ENCODE measurements at places on chromosomes 5 and 9.

DNA sequence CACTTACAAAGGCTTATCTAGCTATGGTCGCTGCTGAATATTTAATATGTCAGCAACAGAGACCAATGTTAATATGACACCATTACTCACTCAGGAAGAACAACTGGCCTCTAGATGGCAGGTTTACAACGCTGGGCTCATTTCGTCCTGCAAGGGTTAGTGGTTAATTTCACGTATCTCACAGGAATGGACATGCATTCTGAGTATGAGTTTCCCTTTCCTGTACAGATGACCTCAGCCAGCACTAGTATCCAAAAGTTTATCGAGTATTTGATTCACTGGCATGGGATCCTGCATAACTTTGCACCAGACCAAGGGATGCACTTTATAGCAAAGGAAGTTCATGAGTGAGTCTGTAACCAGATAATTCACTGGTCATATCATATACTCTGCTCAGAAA is 8.7 kb upstream of the TRPC7 start:
- DNase-seq, result peak; percentile 72

- no peak for DNase-seq
These were observed 10.0 kb upstream of the RALGPS1 start for GRCh38 chr9:126904586-126904985.

- DNase-seq, result peak; percentile 2
These were observed 26.2 kb upstream of the WDR41 start for GRCh38 chr5:77518304-77518703.

GRCh38 chr9:89437772-89438171 is 60.1 kb downstream of the SEMA4D start:
- no peak for DNase-seq

- no peak for DNase-seq
These were observed 7.6 kb upstream of the KCNV2 start for GRCh38 chr9:2709645-2710101.

DNA sequence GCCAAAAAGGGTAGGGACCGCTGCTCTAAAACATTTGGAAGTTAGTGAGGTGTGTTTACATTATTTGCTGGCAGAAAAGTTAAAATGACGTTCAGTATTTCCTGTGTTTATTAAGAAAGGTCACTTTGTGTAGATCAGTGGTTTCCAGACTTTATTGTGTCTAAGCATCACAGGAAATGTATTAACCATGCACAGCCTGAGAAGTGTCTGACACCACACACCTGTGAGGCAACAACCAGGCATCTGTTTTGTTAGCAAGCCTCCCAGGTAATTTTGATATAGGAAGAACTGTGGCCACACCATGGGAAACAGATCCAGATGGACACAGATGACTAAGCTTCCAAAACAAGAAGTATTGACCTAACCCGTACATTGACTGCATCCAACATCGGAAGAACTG is 12.0 kb downstream of the TTC1 start:
- DNase-seq, result peak; percentile 78

DNA sequence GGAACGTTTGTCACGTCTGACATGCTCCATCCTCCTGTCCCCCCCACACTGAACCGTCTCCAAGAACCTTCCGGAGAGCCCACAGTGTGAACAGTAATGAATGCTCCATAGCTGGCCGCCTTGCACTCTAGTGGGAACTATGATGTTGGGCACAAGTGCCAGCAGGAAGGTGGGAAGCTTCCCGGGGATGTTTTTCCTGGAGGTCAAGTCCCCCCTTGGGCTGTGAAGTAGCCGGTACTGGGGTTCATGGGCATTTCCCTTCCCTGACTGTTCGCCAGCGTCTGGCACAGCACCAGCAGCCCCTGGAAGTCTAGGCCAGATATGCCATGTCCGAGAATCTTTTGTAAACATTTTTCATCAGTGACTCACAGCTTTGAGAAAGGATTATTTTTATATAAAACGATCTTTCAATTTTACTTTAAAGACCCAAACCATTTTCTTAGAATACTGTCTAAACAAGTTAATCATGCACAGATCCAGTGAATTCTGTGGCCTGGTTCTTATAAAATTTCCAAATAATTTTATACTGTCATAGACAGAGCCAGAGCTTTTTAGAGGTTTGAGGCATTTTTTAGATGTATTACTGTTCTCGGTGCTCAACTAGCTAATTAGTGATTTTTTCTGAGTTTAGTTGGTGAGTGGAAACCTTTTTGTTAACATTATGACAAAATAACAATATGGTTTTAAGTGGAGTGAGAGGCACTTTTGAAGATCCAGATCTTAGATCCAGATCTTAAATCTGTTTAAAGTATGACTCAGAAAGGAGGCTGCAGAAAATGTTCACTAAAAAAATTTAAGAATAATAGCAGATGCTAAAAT is 11.6 kb downstream of the ABL1 start:
- peak; percentile 93 for DNase-seq

DNA sequence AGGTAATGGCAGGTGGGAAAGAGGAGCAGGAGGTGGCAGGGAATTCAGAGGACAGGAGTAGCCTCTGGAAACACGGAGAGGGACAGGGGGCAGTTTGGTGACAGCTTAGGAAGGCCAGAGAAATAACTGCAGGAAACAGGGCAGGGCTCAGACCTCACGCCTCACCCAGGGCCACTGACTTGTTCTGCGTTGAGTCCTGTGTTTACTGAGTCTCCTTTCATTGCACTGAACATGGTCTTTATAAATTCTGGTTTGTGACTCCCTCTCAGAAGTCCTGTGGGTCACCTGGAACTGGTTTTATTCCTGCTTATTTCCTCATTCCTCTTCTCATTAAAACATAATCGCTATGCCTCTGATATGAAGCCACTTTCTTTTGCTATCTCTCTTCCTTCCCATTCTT is 55.2 kb upstream of the ZNF622 start:
- DNase-seq, result no peak

DNA sequence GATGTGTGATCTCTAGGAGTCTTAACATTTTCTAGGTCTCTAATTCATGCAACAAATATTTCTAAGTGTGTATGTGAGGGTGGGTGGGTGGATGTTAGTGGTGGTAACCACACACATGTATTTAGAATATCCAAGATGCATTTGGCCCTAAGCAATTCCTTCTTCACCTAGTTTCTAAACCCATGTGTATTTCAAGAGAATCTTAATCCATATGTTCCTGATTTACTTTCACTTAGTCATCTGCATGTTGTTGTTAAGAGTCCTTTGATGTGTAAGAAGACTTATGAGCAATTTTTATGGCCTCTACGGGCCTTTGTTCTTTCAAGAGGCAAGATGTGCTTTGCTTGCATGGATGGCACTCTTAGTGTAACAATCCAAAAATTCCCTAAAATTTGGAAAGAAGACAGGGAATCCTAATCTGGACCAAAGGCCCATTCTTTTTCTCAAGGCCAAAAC is 282.6 kb downstream of the SPATA31D1 start:
- DNase-seq, result no peak

DNA sequence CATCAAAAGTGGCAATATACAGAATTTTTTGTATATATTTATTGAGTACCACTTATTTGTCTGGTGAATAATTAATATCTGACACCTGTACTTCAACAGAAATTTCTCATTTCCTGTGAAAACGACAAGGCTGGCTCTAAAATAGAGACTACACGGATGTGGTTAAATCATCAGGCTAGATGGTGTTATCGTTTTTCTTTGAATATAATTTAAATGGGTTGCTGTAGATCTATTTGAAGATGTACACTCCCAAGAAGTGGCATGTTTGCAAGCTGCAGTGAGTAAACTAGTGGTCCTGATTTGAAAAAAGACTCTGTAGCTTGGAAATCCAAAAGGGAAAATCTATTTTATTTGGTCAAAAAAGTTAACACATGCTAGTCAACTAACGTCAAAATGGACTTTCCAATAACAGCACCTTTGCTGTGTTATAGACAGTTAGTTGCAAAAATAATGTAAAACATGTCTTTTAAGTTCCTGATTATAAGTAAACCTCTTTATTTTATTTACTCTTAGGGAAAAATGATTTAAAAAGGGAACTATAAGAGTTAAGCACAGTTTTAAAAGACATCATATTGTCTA is 13.8 kb downstream of the ST8SIA4 start:
- no peak for DNase-seq

GRCh38 chr9:35923927-35924763 is 14.9 kb downstream of the SPAAR start:
- no peak for DNase-seq

GRCh38 chr5:27010646-27011045 is 27.7 kb downstream of the CDH9 start:
- DNase-seq, result no peak

DNA sequence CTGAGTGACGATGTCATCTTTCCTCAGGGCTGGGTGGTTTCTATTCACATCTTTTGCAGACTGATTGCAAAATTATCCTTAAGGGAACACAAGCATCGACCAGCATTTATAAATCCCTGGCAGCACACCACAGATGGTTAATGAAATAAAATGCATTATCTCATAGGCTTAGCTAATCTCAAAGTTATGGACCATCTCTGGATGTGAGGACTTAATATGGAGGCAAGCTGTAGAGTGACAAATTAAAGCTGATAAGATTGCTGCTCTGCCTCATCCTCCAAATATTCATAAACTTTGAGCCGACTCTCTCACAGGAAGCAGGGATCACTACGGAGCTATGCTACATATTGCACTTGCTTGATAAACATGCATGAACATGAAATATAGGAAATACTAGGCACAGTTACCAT is 663.2 kb upstream of the RGMB start:
- peak; percentile 64 for DNase-seq

GRCh38 chr5:134625559-134625958 is 7.1 kb downstream of the SAR1B start:
- DNase-seq, result no peak

GRCh38 chr9:35639631-35640030 is 11.1 kb downstream of the SIT1 start:
- no peak for DNase-seq

- no peak for DNase-seq
These were observed 52.0 kb upstream of the PTGER4 start for GRCh38 chr5:40627706-40628105.

DNA sequence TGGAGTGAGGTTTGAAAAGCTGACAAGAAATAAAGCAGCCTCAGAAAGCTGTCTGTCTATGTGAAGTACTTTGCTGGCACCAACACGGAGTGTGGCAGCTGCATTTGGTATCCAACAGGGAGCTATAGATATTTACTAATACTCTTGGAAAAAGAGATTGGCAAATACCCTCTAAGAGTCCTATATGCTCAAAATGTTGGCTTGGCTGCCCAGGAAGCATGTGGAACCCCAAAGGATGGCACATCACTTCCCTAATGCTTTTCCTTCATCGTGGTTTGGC is 398.3 kb downstream of the TLE4 start:
- DNase-seq, result no peak

- DNase-seq, result no peak
These were observed 39.6 kb downstream of the PDE6A start for GRCh38 chr5:149904977-149905376.

- DNase-seq, result no peak
These were observed 8.8 kb downstream of the ARPC5L start for GRCh38 chr9:124870723-124871122.

GRCh38 chr5:104305602-104306001 is 743.0 kb upstream of the NUDT12 start:
- DNase-seq, result no peak
